Activated naive CD4-positive, alpha-beta T cell treated with anti-CD3 and anti-CD28 coated beads, Interleukin-2, amount 10 ng/mL, durations not matched to agents 7 days and 5 days (primary cell): ENCODE measurements at places on chromosomes 11 and 22.
A peak's percentile ranks its signal among the peaks of the same experiment; 100 is the strongest.

DNA sequence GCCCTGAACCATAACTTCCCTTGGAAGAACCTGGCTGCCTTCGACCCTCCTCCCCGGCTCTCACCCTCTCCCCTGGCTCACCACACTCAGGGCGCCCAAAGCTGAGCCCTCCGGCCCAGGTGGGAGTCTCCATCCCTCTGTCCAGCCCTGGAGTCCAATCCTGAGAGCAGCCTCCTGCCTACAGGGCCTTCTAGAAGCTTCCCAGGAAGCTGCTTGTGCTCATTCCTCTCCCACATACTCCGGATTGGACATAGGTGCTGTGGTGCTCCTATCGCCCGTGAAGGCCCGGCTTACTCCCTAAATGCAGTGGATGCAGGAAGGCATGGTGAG, 1332.0 kb downstream of the BRD1 start:
- DNase-seq = no peak

GRCh38 chr11:121741351-121741760, 288.6 kb upstream of the SORL1-AS1 start:
- no peak for DNase-seq

DNA sequence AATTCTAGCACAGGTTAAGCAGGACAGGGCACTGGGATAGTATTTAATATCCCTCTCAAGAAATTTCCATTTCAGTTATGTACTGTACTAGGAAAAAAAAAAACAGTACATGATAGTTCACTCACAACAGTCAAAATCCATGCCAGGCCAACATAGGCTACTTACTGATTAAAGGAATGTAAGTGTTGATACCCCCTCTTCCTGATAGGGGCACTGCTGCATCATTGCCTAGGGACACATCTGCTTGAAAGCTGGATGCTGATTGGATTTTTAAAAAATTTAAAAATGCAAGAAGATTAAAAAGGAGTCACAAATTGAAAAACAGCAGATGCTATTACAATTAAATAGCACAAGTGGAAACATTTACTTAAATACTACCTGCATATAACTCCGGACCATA, 43.4 kb downstream of the APOL5 start:
- DNase-seq = no peak

DNA sequence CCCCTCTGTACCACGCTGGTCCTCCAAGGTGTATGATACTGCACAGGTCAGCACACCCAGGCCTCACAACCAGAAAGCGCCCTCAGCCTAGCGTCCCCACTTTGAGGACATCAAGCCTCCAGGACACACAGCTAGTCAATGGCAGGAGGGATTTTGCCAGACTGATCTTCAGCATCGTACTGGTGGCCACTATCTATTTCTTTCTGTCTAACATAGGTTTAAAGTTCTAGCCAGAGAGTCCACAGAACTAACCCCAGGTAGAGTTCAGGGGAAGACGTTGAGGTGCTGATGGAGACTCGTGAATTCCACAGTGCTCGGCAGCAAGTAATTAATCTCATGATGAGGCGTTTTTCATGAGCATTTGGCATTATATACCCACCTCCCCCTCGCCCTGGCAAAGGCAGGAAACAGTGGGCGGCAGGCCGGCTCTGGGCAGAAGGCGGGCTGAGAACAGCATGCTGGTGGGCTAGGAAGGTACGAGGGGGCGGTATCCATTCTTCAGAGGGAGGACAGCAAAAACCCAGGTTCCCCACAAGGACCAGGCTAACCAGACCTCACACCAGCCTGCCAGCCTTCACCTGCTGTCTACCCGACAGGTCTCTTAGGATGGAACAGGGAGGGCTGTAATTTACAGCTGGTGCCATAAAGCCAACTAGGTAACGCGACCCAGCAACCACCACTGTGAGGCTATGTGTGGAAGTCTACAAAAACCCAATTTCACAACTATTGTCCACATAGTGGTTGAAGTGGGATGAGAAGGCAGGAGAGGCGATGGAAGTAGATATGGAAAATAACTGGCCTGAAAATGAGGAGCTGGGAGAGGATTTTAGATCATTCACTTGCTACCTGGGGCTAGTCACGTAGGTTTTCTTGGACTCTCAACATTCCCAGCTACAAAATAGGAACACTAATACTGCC, 18.5 kb downstream of the MYH9 start:
- DNase-seq = peak; percentile 47

GRCh38 chr11:76640501-76640900, 30.0 kb downstream of the LRRC32 start:
- peak; percentile 1 for DNase-seq

- DNase-seq = no peak
Measured at GRCh38 chr22:19120829-19121630, 1.2 kb downstream of the DGCR2 start.

GRCh38 chr22:41700108-41700364, 733 bp downstream of the MEI1 start:
- DNase-seq = no peak

- DNase-seq = no peak
Measured at GRCh38 chr11:134791102-134791501, 379.1 kb upstream of the B3GAT1 start.

DNA sequence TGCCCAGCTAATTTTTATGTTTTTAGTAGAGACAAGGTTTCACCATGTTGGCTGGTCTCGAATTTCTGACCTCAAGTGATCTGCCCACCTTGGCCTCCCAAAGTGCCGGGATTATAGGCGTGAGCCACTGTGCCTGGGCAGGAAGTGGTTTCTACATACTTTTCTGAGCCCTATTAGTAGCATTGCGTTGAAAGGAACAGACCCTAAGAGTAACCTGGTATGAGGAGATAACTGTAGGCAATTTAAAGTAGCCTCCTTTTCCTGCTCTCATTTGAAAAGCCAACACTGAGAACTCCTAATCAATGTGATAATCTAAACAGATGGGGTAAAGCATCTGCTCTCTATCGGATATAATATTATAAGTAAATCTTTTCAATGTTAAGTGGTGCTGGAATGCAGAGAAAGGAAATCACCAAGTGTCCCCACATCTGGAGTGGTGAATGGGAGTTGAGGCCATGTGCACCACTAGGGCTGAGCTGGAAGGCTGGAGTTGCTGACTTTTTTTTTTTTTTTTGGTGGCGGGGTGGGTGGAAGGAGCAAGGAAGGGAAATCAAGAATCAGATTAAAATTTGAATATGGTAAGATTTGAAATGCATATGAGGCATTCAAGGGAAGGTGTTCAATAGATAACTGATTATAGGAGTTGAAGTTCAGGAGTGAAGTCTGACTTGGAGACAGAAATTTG, 20.7 kb downstream of the PDHX start:
- DNase-seq = no peak

GRCh38 chr11:69135420-69136363, 20.0 kb upstream of the SMIM38 start:
- peak; percentile 8 for DNase-seq

- peak; percentile 51 for DNase-seq
Measured at GRCh38 chr22:41501209-41501608, 32.3 kb downstream of the ACO2 start.

DNA sequence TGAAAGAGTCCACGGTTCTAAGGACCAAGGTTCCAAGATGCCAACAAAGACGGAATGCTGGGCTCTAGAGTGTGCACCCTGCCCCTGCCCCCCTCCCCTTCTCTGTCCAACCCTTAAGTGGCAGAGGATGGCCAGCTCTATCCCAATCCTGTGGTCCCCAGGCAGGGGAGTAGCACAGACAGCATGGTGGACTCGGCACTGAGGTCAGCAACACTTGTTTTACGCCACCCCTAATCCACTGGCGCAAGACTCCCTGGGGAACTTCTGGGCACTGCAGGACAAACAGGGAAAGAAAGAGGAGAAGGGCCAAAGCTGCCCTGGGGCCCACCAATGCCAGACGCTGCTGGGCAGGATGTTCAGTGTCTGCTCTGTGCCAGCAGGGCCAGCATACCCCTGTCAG, 18.9 kb downstream of the GDPD5 start:
- DNase-seq = no peak

DNA sequence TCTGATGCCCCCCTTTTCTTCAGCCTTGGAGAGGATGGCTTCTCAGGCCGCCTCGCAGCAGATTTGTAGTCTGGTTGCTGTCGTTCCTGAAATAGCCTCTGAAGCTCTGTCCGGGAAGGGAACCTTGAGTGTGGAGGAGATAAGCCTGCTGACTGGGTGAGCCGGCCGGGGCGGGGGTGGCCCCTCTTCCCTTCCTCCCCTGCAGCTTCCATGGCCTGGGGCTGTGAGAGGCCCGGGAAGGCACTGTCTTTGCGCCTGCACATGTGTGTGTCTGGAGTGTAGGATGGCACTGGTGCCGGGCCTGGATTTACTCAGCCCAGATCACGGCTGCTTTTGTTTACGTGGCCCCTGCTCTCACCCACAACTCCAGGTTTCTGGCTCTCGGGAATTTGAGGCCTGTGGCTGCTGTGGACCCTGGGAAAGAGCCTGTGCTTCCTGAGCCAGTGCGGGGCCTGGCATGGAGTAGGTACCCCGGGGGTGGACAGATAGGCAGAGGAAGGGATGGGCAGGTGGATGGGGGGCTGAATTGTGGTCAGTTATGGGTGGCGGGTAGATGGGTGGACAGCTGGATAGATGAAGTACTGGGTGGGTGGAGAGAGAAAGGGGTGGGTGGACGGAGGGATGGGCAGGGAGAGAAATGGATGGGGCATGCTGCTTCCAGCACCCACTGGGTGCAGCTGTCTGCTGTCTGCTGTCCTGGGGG, 16.6 kb downstream of the KCNQ1 start:
- DNase-seq = no peak
